ENCODE measurements at places on chromosomes 1 and 21.

DNA sequence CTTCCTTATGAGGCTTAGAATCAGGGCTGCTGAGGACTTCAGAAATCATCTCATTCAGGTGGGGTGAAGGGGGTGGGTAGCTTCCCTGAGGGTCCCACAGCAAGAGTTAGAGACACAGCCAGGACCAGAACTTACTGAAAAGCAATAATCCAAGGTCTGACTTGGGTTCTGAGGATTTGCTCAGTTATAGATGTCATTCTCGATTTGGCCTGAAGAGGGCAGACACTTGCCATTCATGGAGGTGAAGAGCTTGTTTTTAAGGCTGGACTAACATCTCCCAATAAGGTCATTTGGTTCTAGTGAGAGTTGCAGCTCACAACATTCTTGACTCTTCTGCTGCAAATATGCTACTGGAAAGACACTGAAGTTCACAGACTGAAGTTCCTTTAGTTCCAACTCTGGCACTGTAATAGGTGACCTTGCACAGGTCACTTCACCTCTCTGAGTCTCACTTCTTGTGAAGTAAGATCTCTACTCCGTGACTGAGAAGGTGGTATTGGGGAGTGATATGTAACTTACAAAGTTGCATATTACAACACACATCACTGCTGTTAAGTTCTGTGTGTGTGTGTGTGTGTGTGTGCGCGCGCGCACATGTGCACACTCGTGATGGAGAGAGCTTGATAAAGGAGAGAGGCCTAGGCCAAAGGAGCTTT lies 69.8 kb upstream of the DIRAS3 start:
- no peak for DNase-seq

GRCh38 chr1:40017951-40018575 lies 22.5 kb upstream of the CAP1 start:
- no peak for DNase-seq

GRCh38 chr1:190679454-190679853 lies 201.8 kb upstream of the BRINP3 start:
- no peak for DNase-seq

DNA sequence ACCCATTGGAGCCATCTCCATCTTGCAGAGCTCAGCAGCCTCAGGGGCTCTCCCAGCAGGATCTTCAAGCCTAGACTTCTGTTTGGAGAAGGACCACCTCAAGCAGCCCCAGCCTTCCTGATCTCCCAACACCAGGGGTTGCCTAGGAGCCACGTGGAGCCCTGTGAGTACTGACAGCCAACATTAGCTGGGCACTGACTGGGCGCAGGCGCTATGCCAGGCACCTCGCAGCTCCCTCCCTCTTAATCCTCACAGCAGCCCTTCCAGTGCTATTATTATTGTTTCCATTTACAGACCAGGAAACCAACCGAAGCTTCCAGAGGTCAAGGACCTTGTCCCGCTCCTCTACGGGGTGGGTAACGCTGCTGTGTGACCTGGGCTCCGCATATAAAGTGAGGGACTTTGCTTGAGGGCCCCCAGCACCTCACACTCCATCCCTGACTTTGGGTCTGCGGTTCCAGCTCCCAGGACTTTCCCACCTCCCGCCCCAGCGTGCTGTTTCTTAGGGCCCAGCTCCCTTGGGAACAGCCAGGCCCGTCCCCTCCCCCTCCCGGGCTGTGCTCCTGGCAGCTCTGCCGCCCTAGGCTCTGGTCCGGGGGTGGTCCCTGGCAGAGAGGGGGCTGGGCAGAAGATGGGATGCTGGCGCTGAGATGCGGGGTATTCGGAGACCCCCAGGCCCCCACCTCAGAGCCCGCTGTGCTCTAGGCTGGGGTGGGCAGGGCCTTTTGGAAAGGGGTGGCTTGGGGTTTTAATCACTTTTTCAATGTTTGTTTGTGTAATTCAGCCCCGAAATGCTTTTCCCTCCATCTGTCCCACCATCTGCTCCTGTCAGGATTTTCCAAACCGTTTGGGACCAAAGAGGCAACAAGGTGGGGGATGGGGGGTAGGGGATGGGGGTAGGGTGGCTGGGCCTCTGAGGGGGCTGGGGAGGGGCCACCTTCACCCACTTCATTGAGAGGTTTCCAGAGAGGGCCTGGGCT lies 4.1 kb upstream of the HPCA start:
- DNase-seq: no peak

- DNase-seq: no peak
These were observed 55.8 kb upstream of the ATP2B4 start for GRCh38 chr1:203570805-203571204.

GRCh38 chr1:52904208-52904926 lies 17.2 kb downstream of the ECHDC2 start:
- DNase-seq: no peak

DNA sequence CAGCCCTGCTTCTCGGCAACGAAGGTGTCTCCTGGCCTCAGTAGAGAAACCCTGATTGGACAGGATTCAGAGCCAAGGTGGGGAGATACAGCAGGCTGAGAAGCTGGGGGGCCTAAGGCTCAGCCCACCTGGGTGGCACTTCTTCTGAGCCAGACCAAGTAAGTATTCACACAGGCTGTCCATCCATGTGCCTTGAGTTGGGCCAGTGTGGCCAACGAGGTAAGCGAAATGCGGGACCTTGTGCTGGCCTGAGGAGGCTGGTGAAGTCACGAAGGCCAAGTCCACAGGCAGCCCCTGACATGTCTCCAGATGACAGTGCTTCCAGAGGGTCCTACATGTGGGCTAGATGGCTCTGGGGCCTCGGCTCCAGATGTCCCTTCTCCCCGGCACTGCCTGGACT lies 91.4 kb downstream of the ITPKB start:
- no peak for DNase-seq

DNA sequence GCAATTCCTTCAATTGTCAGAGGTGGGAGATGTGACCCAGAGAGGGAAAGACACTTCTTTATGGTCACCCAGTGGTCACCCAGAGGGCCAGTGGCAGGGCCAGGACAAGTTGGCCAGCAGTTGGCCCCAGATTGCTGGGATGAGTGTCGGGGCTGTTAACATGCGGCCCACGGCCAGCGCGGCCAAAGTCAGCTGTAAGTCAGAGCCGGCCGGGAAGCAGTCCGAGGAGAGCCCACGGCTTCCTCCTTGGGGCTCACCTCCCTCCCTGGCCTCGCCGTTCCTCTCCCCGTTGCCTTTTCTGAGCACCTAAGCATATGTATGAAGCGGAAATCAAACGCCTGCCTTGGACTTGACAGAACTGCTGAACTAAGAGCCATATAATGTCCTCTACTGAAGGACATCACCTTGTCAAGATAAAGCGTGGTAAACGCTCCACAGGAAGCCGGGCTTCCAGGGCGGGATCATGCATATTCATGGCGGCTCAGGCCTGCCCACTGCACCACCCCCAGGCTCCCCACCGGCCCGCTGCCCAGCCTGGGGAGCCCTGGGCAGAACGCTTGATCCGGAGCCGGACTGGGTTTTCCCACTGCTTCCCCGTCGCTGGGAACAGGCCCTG lies 245.4 kb upstream of the POU3F1 start:
- DNase-seq: no peak

DNA sequence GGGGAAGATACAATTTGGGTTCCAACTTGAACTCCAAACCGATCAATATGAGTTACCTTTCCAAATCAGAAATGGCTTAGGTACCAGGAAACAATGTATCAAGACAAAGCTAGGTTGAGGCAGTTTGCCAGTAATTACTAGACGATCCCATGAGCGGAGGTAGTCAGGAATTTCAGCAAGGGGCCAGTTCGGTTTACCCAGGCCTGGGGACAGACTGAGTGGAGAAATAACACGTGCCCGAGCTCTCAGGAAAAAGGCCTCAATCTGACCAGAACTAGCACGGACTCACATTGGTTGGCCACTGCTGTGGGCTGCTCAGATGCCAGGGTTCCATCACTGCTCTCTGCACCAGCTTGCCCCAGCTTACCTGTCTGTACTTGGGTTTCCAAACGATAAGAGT lies 15.3 kb downstream of the CLSTN1 start:
- no peak for DNase-seq

DNA sequence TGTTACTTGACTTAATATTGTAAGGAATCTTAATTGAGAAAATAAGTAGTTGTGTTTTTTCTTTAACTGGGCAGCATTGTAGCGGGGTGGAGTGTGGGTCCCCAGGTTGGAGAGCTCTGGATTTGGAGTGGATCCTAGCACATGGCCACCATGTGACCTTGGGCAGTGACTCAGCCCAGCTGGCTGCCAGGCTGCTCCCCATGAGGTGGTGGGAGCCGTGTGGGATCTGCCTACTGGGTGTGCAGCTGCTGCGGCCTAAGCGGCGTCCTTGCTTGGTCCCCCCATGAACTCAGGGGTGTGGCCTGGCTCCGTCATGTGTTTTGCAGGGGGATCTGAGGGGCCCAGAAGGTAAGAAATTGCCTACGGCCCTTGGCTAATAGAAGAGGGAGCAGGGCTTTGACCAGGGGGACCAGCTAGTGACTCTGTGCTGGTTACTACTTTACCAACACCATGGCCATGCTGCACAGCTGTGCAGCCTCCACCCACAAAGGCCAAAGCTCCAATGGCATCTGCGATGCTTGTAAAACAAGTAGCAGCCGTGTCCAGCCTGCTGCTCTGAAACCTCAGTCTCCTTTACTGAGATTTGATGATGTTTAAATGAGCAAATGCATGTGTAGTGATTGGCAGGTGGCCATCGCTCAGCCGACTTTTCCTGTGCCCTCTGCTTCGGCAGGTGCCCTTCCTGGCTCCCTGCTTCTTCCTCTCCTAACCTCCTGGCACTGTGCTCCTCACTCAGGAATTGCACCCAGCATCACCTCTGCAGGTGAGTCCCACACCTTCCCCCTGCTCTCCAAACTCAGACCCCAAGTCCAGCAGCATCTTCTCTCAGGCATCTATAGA lies 68.3 kb downstream of the ADARB1 start:
- DNase-seq: no peak

All from activated naive CD8-positive, alpha-beta T cell treated with anti-CD3 and anti-CD28 coated beads, Interleukin-2, amount 50 U/mL, for 16 hours (primary cell).